ENCODE measurements at places on chromosomes 1 and 21. TPM values are rescaled to one million over a fixed set of nuclear protein-coding genes. Genes with fewer than 3 reads are reported as not detected.

DNA sequence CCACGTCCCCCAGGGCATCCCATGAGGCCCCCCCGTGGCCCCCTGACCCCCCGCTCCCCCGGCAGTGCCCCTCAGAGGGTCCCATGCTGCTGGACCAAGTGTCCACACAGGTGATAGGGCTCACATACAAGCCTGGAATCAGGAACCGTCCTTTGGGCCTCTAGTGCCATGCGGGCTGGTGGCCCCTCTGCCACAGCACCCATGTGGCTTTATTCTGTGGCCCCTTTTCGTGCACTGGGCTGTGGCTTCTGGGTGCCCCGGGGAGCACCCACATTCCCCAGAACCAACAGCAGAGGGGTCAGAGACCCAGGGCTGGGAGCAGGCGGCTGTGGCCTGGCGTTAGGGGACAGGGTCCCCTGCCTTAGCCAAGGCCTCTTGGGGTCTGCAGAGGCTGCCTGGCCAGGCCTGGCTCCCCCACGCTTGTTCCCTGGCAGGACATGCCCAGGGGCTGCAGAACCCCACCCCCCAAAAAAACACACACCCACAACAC is 31.7 kb downstream of the SLC19A1 start:
- peaks cover 30% of the 10 kb centered on the region for H3K4me1 ChIP-seq
- H3K4me3 ChIP-seq = no peak overlapping the region
- H3K27me3 ChIP-seq = no peaks in the 10 kb centered on the region
- no peaks in the 10 kb centered on the region for H3K36me3 ChIP-seq
- no peak overlapping the region for H3K27ac ChIP-seq

The GJA4 gene
- not detected for total RNA-seq

GRCh38 chr1:86089765-86090164 is 66.8 kb downstream of the COL24A1 start:
- DNase-seq = no peak
- peak overlapping the region; percentile 6 for H3K4me3 ChIP-seq
- no peak overlapping the region for H3K27ac ChIP-seq
- no peaks in the 10 kb centered on the region for H3K4me1 ChIP-seq
- no peaks in the 10 kb centered on the region for H3K36me3 ChIP-seq

The CAP1 gene
- 463 TPM for total RNA-seq

DNA sequence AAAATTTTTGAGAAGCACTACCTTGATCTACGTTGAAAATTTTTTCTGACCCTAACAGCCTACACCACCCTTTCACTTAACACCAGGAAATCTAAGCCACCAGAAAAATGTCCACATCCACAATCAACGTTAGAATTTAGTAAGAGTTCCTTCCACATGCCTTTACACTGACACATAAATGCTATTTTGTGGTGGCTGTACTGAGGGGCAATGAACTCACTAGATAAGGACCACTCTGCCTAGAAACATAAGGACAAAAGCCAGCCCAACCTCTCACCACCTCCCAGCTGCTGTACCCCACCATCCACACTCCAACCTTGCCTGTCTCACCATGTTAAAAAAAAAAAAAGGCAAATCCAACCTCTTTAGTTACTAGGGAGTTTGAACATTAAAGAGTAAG is 29.8 kb downstream of the PARP1 start:
- peaks cover 42% of the 10 kb centered on the region for H3K36me3 ChIP-seq
- H3K27ac ChIP-seq = no peak overlapping the region
- H3K4me3 ChIP-seq = no peak overlapping the region

GRCh38 chr1:214645712-214646111 is 42.7 kb downstream of the CENPF start:
- no peak overlapping the region for H3K4me3 ChIP-seq
- DNase-seq = no peak
- no peak overlapping the region for H3K27ac ChIP-seq
- H3K27me3 ChIP-seq = no peaks in the 10 kb centered on the region

The TAF12 gene
- total RNA-seq = 33.9 TPM

DNA sequence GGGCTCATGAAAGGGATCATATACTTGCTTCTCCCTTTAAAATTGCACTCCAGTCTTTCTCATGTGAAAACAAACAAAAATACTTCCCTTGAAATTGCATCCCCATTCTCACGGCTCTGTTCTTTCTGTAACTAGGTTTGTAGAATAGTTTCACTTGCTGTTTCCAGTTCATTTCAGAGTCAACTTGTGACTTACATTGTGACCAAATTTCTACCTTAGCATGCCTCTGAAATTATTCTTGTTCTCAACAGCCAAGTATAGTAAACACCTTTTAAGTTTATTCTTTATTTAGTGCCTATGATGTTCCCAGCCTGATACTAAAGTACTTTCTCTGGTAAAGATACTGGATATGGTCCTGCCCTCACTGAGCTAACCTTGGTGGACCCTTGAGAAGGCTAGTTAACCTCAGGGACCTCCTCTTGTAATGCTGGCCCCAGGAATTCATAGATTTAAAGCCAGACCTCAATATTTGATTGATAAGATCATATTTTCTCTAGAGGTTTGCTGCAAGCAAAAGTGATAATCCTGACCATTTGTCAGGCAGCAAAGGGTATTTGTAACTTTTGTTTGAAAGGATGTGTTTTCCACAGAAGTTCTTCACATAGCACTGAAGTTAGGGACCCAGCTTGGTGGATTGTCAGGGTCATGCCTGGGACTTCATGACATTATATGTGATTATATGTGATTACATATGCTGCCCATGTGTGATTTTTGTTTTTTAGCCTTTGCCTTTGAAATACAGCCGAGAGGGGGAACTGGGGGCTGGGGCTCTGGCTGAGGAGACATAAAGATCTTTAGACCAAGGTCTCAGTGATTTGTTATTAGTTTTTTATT is 29.6 kb downstream of the VANGL2 start:
- H3K27me3 ChIP-seq = no peaks in the 10 kb centered on the region
- no peak for DNase-seq
- H3K27ac ChIP-seq = no peak overlapping the region

- H3K36me3 ChIP-seq = no peaks in the 10 kb centered on the region
- no peak overlapping the region for H3K27ac ChIP-seq
- H3K27me3 ChIP-seq = no peaks in the 10 kb centered on the region
- no peak overlapping the region for H3K4me3 ChIP-seq
- H3K4me1 ChIP-seq = no peaks in the 10 kb centered on the region
- no peak for DNase-seq
Measured at GRCh38 chr1:230212405-230212936, 145.4 kb downstream of the GALNT2 start.

The IFI44 gene
- 2.0 TPM for total RNA-seq

GRCh38 chr21:20373031-20373430 is 625.2 kb upstream of the NCAM2 start:
- no peak overlapping the region for H3K4me3 ChIP-seq
- no peak for DNase-seq
- no peaks in the 10 kb centered on the region for H3K36me3 ChIP-seq
- no peak overlapping the region for H3K27ac ChIP-seq
- H3K4me1 ChIP-seq = no peaks in the 10 kb centered on the region

GRCh38 chr1:231241750-231242149 is 738 bp downstream of the GNPAT start:
- H3K27ac ChIP-seq = peak overlapping the region; percentile 98
- peaks cover 8% of the 10 kb centered on the region for H3K36me3 ChIP-seq
- peak overlapping the region; percentile 99 for H3K4me3 ChIP-seq
- H3K27me3 ChIP-seq = no peaks in the 10 kb centered on the region
- peaks cover 20% of the 10 kb centered on the region for H3K4me1 ChIP-seq
- no peak for DNase-seq

GRCh38 chr1:76876655-76877395 is 9.5 kb downstream of the ST6GALNAC5 start:
- no peaks in the 10 kb centered on the region for H3K4me1 ChIP-seq
- H3K36me3 ChIP-seq = no peaks in the 10 kb centered on the region
- no peak overlapping the region for H3K4me3 ChIP-seq
- no peak overlapping the region for H3K27ac ChIP-seq

GRCh38 chr1:3730543-3731247 is 21.6 kb upstream of the CCDC27 start:
- no peak overlapping the region for H3K4me3 ChIP-seq
- no peaks in the 10 kb centered on the region for H3K36me3 ChIP-seq
- H3K27ac ChIP-seq = no peak overlapping the region

The COL9A2 gene
- total RNA-seq = 2.9 TPM

The GJB3 gene
- 0.15 TPM for total RNA-seq

The LCE1B gene
- total RNA-seq = not detected

The RXFP4 gene
- 8.0 TPM for total RNA-seq

DNA sequence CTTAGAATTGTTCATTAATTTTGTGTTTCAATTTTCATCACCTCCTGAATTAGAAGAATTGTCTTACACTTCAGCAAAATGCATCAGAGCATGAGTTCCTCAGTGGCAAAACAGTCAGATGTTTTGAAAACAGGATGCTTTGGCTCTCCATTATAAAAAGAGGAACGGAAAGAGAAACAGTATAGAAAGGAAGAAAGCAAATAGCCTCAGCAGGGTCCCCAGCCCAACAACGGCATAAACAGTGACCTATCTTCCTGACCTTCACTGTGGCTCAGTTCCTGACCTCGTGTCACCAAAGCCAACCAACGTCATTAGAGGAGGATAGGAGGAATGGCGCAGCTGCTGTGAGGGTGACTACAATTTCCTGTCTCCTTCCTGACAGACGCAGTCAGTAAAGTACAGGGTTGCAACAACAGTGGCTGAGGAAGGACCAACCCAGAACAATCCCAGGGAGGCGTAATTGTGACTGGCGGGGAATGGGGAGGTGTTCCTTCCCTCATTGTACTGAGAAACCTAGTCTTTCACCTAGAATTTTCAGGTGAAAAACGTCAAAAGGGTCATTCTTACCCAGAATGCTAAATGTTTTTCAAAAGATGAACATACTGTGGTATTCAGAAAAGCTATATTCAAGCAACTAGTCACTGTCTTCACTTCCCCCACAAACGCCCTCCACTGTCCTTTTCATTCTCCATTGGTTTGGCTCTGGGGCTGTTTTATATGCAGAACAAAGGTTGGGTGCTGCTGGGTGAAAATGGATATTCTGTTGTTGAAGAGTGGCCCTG is 197.9 kb upstream of the SGIP1 start:
- no peak overlapping the region for H3K4me3 ChIP-seq
- H3K27me3 ChIP-seq = peaks cover 16% of the 10 kb centered on the region
- H3K4me1 ChIP-seq = no peaks in the 10 kb centered on the region
- DNase-seq = no peak
- no peak overlapping the region for H3K27ac ChIP-seq

GRCh38 chr1:10025354-10025753 is 7.4 kb upstream of the UBE4B start:
- DNase-seq = no peak
- H3K4me3 ChIP-seq = no peak overlapping the region
- H3K4me1 ChIP-seq = no peaks in the 10 kb centered on the region
- no peak overlapping the region for H3K27ac ChIP-seq
- H3K36me3 ChIP-seq = no peaks in the 10 kb centered on the region
- no peaks in the 10 kb centered on the region for H3K27me3 ChIP-seq

DNA sequence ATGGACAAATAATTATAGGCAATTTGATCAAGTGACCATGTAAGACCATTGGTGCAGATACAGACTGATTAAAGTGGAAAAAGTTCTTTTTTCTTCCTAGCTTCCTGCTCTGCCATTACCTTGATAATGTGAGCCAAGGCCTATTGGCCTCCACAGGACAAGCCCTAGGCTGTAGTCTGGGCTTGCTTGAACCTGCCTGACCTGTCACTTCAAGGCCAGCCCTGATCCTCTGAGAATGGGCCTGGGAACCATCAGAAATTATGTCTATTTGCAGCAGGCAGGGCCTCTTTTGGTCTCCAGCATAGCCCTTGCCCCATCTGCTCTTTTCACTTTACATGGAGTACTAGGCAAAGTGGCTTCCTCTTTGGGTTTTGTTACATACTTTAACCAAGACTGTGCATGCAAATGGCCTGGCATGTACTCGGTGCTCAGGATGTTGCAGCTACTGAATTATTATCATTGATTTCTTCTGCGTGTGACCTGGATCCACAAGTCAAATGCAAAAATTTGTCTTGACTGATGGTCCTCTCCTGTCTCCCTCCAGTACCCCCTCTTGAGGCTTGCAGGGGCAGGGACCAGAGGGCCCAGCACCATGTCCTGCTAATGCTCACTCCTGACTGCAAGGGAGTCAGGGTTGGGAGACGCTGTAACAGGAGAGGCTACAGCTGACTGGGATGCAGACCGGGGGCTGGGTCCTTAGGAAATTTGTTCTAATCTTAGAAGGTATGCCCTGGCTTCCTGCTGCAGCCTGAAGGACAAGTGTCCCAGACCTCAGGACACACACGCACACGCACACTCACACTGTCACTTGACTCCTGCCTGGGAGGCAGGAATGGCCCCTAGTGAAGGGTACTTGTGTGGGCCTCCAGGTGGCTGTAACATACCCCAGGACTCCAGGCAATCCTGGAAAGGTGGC is 39.4 kb downstream of the RCSD1 start:
- no peaks in the 10 kb centered on the region for H3K27me3 ChIP-seq
- no peak overlapping the region for H3K4me3 ChIP-seq
- no peak overlapping the region for H3K27ac ChIP-seq
- no peak for DNase-seq

DNA sequence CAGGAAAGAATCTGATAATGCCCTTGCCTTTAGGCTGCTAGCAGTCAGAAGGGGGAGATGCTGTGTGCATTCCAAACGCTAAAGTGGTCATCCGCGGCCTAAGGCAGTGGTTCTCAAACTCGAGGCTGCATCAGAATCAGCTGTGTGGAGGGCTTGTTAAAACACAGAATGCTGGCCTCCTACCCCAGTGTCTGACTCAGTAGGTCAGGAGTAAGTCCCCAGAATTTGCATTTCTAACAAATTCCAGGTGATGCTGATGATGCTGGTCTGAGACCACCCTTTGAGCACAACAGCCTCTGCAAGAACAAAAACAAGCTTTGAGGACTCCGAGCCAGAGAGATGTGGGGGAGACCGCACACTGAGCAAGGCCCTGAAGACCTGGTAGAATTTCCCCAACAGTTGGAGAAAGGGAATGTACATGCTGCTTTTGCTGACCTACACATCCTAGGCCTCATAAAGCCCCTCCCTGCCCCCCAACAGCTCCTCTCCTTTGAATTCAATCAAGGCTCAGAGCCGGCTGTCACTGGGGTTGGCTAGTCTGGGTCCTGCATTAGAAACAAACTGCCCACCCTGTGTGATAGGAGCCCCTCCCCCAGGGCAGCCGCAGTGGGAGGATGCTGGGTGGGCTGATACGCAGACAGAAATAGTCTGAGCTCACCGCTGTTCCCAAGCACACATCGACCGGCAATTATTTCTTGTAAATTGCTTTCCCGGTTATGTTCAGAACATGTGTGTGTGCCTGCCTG is 27.1 kb downstream of the SHISAL2A start:
- H3K27ac ChIP-seq = no peak overlapping the region
- no peak overlapping the region for H3K4me3 ChIP-seq
- no peaks in the 10 kb centered on the region for H3K27me3 ChIP-seq

- H3K4me3 ChIP-seq = peak overlapping the region; percentile 14
Measured at GRCh38 chr1:2611031-2611501, 21.8 kb downstream of the MMEL1 start.

The SELL gene
- 0.31 TPM for total RNA-seq

GRCh38 chr1:33273961-33274371 is 17.7 kb downstream of the ZNF362 start:
- no peak overlapping the region for H3K4me3 ChIP-seq
- no peak for DNase-seq
- H3K36me3 ChIP-seq = no peaks in the 10 kb centered on the region
- no peak overlapping the region for H3K27ac ChIP-seq
